ENCODE measurements at places on chromosomes 2 and 18.

GRCh38 chr2:139225961-139226360 is 445.8 kb upstream of the NXPH2 start:
- DNase-seq = no peak

- no peak for DNase-seq
Measured at GRCh38 chr2:113876503-113877387, 13.1 kb upstream of the ACTR3 start.

DNA sequence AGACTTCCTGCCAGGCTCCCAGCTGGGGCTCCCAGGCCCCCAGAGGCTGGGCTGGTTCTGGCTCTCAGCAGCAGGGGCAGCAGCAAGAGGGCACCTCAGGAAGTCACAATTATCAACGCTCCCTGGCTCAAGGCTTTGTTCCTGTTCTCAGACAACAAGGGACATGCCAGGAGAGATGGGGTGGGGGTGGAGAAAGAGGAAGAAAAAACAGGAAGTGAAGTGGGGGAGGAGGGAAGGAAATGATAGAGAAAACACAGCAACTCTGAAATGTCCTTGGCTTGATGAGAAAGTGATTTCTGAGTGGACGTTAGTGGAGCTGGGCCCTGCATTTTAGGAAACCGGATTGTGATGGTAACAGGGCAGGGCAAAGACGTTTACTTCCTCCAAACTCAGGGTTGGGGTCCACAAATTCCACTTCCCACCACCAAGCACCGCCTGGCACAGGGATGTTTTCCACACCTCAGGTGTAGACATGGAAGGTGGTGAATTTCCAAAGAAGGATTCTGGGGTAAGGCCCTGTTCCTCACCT is 40.4 kb downstream of the CYRIA start:
- no peak for DNase-seq

- DNase-seq = no peak
Measured at GRCh38 chr2:61920548-61920947, 15.1 kb downstream of the COMMD1 start.

DNA sequence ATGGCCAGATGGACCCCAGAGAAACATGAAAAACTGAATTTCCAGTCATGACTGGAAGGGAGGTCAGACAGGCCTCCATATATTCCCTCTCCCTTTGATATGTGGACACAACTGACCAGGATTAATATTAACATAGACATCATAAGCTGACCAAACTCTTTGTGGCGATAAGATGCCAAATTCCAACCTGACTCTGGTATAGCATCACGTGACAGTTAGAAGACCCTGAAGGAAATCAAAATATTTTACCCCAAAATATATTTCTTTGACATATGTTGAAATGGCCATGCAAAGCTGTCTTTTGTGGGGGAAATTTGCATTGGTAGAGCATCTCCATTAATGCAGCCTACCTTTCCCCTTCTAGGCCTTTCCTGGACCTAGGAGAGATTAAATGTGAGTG is 36.7 kb downstream of the ST6GAL2 start:
- no peak for DNase-seq

GRCh38 chr2:21011453-21011852 is 32.4 kb downstream of the APOB start:
- DNase-seq = no peak

DNA sequence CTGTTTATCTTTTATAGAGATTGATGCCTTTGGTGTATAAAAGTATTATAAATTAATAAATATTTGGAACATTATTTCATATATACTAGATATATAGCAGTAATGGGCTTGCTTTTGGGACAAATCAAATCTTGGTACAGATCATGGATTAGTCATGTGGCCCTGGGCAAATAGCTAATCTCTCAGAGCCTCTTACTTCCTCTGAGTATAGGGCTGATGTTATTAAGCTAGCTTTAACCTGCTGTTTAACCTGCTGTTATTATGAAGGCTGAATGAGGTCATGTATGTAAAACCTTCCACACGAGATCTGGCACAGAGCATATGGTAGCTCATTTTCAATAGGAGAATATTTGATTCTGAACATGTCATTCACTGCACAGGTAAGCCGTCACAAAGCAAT is 5.7 kb downstream of the ITGB6 start:
- DNase-seq = peak; percentile 17

- no peak for DNase-seq
Measured at GRCh38 chr2:228866781-228867180, 404.3 kb downstream of the PID1 start.

DNA sequence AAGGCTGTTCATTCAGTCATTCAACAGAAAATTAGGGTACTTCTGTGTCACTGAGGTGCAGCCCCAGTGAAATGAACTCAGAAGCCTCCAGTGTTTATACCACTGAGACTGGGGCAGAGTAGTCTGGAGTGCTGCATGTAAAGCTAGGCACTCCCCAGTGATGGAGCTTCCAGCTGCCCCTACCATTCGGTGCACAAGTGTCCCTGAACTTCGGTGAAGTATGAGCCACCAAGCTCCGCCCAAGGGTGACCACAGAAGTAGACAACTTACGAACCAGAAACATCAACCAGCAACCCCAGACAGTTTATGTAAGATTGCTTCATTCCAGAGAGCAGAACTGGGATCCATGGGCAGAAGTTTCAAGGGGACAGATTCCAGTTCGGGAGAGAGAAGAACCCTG is 70.6 kb upstream of the FOSL2 start:
- DNase-seq = no peak

GRCh38 chr18:39260565-39260964 is 1695.0 kb upstream of the CELF4 start:
- DNase-seq = no peak
